Activated CD4-positive, alpha-beta memory T cell treated with anti-CD3 and anti-CD28 coated beads for 36 hours (primary cell): ENCODE measurements at places on chromosomes 2 and 18. TPM values are rescaled to one million over a fixed set of nuclear protein-coding genes. Genes with fewer than 3 reads are reported as not detected.

DNA sequence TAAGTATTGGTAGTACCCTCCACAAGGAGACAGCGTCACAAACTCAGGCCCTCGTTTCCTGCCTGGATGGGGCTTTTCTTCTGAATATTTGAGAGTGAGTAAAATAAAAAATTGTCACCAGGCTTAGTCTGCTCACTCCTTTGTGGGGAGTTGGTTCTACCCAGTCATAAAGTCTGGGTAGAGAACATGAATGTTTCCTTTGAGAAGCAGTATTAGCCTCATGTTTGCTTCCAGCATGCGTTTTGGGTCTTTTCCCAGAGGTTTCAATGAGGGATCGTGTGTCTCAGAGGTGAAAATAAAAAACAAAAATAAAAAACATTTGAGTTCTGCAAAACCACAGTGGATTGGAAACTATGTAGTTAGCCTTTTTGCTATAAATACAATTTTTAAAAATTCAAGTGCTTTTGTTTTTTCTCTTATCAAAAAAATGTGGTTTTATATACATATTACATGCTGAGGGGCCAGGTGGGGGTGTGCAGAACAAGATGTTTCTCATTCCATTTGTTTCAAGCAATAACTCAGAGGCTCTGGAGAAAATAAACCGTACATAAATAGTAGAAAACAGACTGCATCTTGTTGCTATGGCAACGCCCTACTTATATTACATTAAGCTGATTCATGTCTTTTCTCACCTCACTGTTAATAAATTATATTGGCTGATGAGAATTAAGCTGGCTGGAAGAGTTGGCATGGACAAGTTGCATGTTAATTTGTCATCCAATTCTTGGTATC is 225.4 kb upstream of the FBXO11 start:
- DNase-seq, result no peak

Gene SOX11
- total RNA-seq, result not detected

GRCh38 chr18:13048061-13048595 is 57.0 kb downstream of the CEP192 start:
- no peak for DNase-seq

- no peak for DNase-seq
Measured at GRCh38 chr2:193463011-193463410, 1268.3 kb upstream of the TMEFF2 start.

DNA sequence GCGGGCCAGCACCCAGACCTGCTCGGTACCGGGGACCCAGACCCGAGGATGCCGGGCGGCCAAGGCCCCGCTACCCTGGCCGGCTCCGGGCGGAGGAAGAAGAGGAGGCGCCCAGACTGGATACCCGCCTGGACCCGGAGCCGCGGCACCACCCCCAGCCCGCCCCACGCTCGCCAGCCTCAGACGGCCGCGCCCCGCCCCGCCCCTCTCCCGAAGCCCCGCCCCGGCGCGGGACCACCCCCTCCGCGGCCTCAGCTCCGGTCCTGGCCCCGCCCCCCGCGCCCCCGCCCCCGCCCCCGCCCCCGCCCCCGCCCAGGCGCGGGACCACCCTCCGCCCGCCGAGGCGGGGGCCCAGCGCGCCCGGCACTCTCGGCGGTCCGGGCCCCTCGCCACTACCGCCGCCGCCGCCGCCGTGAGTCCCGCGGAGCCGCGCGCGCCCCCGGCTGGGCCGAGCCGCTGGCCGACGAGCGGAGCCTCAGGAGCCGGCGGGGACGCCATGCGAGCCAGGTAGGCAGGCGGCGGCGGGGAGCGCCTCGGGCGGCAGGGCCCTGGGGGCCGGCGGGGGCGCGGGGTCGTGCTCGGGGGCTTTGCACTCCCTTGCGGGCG is at the start of gene SH3BP4:
TSS of gene SH3BP4 (plus strand) at position 354 of the 606 bp plus-strand sequence. CDS start 82,986 bp downstream, outside the sequence.
- DNase-seq, result peak; percentile 53

DNA sequence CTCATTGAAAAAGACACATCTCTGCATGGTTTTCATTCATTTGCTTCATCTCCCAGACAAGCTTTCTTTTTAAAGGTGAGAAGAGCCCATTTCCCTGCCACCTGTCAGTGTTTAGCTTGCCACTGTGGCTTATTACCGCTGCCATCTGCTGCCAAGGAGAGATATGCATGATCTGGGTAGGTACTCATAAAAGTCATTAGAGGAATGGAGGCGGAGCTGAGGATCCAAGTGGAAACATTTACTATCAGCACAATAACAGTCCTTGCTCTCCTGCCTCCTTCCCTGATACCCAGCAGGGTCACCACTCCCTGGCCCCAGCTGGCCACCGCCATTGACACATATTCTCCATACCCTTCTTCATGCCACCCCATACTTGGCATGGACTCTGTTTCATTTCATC is 390.4 kb downstream of the TSN start:
- no peak for DNase-seq
